Effector memory CD4-positive, alpha-beta T cell (primary cell): ENCODE measurements at places on chromosomes 1 and 21.

- no peak for DNase-seq
These were observed 52.9 kb downstream of the LRRIQ3 start for GRCh38 chr1:74145086-74145485.

GRCh38 chr21:28833182-28833581 lies 159.5 kb downstream of the LTN1 start:
- no peak for DNase-seq

DNA sequence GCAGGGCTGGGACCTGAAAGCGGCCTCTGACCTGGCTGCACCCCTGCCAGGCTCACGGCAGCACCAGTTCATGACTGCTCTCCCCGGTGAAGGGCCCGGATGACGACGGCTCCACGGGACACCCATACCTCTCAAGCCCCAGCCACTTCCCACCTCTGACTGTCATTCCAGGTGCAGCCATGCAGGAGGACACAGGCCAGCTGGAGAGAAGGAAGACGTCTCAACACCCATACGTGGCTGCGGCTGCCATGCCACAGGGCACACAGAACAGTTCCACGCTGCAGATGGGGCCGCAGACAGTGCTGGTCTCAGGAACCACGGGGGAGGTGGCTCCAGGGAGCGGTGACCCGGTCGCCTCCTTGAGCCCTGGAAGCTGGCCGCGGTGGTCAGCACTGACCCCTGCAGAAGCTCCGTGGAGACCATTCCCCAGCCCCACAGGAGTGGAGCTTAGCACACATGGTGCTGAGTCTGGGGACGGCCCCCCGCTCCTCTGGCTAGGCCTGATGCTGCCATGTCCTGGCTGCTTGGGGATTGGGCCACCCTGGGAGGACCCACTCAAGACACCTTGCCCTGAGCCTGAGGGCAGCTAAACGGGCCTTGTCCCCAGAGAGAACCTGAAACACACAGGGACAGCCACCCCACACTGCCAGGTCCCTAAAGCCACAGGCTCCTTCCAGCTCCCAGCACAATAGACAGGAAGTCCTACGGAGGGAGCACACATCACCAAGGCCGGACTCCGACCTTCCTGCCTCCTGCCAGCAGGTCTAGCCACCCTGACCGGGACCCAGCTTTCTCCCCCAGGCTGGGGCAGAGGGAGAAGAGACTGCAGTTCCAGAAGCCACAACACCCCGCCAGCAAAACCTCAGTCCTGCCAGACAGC lies 8.6 kb downstream of the WNT9A start:
- DNase-seq, result no peak

DNA sequence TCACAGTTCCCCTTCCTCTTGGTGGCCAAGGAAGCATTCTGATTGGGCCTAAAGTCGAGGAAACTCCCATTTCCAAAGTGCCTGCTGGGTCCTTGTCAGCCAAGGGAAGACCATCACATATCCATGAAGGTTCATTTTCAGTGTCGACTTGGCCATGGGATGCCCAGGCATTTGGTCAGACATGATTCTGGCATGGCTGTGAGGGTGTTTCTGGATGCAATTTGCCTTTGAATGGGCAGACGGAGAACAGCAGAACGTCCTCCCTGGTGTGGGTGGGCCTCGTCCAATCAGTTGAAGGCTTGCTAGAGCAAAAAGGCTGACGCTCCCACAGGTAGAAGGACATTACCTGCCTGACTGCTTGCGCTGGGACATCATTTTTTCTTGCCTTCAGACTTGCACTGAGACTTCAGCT lies 48.3 kb upstream of the LBR start:
- DNase-seq, result no peak

- DNase-seq, result no peak
These were observed 14.1 kb downstream of the TTC39A start for GRCh38 chr1:51316113-51316845.

DNA sequence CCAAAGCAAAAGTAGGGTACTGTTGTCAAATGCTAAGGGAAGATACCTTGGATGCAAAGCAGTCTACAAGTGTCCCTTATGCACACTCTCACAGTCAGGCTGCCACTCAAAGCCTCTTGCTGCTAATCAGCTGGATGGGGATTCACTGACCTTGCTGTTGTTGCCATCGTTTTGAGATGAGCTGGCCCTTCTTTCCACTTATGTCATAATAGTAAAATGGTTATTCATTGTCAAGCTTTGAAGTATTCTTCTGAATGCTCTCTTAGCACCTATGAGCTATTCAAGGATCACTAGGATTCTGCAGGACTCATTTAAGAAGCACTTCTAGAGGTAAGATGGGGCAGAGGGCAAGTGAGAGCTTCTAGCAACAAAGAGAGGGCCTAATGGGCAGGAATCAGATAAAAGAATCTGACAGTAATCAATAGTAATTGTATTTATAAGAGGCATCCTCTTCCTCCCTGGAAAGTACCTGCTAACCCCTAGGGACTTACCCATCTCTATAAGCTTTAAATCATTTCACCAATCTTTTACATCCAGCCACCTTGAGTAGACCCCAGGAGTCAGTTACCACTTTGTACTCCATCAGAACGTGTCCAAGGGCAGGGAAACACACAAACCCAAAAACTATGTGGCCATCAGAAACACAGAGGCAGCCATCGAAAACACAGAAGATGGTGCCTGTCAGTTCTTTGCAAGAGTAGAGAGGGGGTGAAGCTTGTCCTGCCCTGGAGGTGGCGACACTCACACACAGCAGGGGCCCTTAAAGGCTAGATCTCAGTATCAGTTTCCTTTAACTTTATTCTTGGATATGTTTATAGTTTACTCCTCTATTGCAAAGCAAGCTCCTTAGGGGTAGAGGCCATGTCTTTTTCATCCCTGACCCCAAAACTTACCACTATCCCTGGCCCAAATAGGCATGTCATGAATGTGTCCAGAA lies 103.7 kb upstream of the NFIA start:
- DNase-seq, result peak; percentile 5

- no peak for DNase-seq
These were observed 65.6 kb downstream of the COP1 start for GRCh38 chr1:176141449-176141848.

- no peak for DNase-seq
These were observed 24.3 kb downstream of the AHCTF1 start for GRCh38 chr1:246907472-246907871.

- DNase-seq, result no peak
These were observed 36.5 kb downstream of the DTL start for GRCh38 chr1:212072047-212072446.

DNA sequence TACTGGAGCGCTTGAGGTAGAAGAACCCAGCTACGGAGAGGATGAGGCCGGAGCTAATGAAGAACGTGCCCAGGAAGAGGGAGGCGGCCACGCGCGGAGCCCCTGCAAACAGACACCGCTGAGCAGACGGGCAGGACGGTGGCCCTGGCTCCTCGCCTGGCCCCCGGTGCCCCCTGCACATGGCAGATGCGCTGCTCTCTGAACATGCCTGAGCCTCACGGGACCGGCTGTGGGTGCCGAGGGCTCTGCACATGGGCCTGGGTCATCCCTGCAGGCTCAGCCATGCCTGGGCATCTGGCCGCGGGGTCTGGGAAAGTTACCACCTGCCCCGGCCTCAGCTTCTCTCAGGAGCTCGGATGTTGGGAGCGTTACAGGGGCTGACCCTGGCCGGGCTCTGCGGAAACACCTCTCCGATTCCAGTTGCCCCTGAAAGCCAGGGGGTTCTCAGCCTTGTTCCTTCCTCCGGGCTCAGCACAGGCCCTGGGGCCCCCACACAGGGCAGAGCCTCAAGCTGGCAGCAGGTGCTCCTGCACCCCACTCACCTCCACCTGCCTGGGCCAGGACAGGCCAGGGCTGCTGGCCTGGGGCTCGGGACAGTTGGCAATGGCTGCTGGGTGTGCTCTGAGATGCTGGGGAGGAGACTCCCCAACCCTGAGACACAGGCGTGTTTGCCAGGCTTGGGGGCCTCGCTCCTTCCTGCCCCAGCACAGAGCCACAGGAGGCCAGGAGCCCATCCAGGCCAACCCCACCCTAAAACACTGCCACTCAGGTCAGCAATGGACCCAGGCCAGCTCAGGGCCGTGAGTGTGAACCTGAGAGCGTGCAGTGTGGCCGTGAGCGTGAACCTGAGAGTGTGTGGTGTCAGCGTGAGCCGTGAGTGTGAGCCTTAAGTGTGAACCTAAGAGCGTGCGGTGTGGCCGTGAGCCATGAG lies 12.1 kb upstream of the RNF223 start:
- no peak for DNase-seq

DNA sequence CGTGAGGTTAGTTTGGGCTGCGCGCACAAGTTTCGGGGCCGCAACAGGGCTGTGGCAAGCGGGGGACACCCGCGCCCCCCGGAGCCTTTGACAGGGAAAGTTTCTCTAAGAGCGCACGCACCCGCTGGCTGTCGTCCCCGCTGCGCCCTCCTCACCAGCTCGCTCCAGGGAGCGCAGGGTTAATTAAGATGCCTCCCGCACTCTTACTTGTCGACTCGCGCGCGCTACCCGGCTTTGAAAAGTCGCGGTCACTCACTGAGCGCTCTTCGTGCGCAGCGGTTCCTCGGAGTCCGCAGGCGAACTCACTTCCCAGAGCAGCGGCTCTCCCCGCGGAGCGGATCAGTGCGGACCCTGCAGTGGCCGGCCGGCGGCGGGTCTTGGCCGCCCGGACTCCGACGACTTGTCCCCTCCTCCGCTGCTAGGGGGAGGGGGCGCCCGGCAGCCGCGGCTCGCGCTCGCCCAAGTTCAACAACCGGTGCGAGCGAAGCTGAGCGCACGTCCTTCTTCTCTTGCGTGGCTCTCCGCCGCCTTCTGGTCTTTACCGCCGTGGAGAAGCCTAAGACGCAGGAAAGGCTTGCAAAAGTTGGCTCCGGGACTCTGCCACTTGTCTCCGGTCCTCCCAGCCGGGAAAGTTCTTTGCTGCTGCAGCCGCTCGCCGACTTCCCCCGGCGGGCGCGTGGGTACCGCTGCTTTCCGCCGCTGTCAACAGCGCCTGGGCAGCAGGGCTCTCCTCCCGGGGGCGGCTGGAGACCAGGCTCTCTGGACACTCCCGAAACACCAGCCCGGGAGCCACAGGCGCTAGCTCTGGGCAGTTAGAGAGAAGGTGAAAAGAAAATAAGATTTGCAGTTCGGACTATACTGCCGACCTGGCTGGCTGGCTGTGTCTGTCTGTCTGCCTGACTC lies 506 bp downstream of the JUN start:
- DNase-seq, result peak; percentile 41

DNA sequence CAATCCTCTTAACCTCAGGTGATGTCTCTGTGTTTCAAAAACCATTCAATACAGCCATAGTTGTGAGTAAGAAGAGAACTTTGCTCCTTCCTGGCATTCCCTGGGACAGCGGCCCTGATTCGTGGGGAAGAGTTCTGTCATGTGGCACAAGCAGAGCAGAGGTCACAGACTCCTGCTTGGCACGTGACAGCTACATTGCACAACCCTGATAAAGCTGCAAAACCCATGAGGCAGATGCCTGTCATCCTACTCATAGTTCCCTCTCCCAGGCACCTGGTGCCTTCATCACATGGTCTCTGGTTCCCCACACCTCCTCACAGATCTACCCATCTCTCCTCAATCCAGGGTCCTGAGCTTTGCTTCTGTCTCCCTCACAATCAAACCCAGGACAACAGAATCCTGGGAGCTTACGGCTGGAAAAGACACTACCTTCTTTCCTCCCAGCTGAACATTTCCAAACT lies 70.8 kb downstream of the PLPP3 start:
- no peak for DNase-seq

DNA sequence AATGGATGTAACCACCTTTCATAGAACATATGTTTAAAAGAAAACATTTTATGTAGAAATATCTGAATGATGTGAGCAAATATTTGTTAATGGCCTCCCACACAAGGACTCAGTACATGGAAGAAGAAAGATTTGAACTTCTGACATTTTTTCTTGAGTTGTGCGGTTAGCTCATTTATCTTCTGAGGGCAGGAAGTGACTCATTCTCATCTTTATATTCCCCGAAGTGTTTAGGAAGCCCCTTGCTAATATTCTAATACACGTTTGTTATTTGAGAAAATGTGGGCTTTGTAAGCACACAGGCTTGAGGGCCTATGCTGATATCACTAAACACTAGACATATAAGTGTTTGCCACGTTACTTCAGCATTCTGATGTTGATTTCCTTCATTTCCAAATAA lies 392.5 kb upstream of the PTBP2 start:
- DNase-seq, result no peak

- DNase-seq, result no peak
These were observed 361.5 kb upstream of the ZP4 start for GRCh38 chr1:238252033-238252802.

- no peak for DNase-seq
These were observed 15.4 kb downstream of the ZNHIT6 start for GRCh38 chr1:85692730-85693314.

DNA sequence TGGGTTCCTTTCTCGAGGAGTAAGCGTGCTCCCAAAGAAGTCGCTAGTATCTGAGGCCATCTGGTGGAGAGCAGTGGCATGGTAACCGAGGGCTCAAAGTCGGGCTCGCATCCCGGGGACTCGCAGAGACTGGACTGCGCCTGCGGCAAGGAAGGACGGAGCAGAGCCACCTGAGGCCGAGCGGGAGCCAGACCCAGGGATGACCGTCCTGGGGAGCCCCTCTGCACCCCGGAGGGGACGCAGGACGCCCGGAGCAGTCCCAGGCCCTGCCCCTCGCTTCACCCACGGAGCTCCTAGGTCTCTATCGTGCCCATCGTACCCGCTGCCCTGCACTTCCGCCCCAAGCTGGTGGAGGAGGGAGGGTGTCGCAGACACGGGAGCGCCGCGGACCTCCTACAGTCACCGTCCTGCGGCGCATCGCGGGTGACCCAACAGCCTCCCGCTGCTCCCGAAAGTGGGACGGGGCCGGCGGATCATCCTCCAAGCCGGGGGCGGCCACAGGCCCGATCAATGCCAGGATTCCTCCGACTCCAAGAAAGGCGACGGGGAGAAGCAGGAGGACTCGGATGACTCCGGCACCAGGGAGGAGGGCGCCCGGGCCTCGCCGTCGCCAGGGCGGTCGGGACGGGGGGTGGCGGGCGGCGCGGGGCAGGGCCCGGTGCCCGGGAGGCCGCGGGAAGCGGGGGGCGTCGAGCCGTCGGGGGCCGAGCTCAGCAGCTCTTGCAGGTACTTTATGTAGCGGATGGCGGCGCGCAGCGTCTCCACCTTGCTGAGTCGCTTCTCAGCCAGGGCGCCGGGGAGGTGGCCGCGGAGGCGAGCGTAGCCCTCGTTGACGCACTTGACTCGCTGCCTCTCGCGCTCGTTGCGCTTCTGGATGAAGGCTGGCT lies 2.3 kb upstream of the CACNA1S start:
- peak; percentile 54 for DNase-seq

DNA sequence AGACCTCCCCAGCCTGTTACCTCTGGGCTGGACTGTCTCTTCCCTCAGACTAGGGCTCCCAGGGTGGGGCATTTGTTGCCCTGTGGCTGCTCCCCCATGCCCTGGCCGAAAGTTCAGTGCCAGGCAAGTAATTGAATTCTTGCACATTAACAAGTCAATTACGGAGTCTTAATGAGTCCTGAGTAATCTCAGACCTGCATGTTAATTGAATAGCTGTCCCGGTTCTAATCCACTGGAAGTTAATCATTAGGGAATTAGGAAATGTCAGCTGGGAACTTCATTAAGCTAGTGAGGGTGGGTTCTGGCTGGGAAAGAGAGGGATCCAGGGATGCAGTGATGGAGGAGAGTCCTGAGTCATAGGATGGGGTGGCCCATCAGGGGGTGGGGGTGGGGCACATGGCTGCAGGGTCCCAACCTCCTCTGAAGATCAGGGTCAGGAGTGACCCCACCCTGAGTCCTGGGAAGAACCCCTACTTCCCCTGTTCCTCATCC lies 47.1 kb upstream of the CSF3R start:
- no peak for DNase-seq
